ENCODE measurements at places on chromosomes 5 and 9.

DNA sequence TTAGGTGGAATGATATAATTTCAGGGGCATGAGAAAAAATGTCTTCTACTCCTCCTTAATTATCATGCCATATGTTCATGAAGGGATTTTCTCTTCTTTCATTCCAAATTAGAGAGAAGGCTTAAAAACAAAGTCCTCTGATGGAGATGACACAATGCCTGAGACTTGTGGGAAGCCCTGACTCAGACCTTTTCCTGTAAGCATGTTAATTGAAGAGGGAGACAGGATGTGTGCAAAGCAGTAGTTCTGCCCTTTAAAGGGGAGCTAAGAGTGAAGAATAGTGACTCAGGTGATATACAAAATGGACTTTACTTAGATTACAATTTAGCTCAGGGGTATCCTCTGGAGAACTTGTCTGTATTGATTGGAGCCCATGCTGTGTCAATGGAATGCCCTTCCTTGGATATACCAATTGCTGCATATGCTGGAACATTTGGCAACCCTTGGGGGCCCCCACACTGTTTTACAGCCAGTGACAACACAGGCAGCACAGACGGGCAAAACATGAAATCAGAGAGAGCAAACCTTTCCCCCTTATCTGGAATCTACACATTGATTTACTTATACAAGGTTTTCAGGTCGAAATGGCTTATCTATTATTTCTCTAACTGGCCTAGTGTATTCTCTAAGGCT is 81.3 kb downstream of the IZUMO3 start:
- no peak for DNase-seq

GRCh38 chr9:32218100-32218767 is 166.2 kb upstream of the ACO1 start:
- DNase-seq: no peak

DNA sequence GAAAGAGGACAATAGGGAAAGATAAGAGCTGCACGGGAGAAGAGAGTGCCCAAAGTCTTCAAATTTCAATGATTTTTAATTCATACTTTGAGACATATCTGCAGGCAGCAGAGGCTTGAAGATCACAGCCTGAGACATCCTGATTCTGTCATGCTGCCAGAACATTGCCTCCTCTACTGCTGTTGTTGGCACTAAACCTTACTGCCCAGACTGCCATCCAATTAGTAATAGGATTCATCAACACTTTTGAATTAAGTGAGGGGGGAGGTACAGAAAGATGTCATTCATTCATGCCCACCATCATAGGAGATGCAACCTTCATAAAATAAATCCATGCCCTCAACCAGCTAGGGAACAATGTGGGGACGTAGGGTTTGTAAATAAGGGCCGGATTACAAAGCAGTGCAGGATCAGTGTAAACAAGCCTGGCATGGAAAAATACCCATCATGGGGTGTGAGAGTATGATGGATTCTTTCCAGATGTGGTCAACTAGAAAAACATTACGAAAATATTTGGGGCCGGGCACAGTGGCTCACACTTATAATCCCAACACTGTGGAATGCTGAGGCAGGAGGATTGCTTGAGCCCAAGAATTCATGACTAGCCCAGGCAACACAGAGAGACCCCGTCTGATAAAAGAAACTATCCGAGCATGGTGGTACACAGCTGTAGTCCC is 122.1 kb upstream of the DAPK1 start:
- no peak for DNase-seq

GRCh38 chr9:33265211-33265865 is 489 bp downstream of the CHMP5 start:
- no peak for DNase-seq

GRCh38 chr9:16767366-16767765 is 103.1 kb downstream of the BNC2 start:
- DNase-seq: no peak

DNA sequence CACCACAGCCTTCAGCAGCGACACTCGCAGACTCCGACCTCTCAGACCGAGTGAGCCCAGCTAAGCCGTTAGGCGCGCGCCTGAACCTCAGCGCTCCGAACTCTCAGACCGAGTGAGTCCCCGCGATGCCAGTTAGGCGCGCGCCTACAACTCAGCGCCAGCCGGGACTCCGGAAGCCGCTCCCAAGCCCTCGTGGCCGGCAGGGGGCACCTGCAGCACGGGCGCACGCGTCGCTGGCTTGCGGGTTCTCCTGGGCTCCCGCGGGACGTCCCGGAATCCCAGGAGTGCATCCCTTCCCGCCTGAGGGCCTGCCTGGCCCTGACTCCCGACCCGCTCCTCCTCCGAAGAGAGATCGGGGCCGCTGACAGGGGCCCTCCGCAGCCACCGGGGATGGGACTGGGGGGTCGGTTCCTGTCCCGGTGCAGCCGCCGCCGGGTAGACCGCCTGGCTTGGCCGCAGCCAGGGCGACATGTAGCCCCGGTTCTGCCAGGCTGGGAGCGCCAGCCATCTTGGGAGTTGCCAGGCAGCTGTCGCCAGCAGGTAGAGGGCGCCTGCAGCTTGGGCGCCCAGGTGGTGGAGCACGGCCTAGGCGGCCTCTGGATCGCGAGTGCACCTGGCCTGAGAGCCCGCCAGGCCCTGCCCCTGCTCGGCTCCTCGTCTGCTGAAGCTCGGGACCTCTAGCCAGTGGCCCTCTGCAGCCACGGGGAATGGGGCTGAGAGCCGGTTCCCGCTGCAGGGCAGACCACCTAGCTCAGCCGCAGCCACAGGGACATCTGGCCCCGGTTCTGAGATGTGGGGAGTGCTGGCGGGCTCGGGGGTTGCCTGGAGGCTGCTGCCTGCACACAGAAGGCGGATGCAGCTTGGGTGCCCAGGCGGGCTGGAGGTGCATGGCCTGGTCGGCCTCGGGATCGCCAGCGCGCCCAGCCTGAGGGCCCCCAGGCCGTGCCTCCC is at the start of gene ANKRD18A:
TSS of gene ANKRD18A (minus strand) at position 114 of the 951 bp plus-strand sequence. CDS start 311 bp downstream, outside the sequence.
- DNase-seq: peak; percentile 41
